Inflammatory macrophage treated with lipopolysaccharide for 4 hours (primary cell): ENCODE measurements at places on chromosomes 4 and X.

DNA sequence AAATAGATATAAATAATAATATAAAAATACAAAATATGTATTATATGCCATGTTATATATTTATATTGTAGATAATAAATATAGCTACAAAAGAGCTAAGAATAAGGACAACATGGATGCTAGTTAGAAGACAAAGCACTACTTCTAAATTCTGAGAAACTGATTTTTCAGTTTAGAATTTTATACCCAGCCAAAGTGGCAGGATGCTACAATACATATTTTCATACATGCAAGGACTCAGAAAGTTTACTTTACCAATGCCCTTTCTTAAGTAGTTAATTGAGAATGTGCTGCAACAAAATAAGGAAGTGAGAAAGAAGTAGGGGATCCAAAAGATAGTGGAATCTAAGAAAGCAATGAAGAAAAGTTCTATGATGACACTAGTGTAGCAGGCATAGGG, 64.5 kb downstream of the PDE5A start:
- no peak for DNase-seq

GRCh38 chr4:129231945-129232588, 136.1 kb downstream of the C4orf33 start:
- no peak for DNase-seq

GRCh38 chrX:101057093-101057714, 5.3 kb upstream of the TRMT2B start:
- DNase-seq = peak; percentile 32

GRCh38 chr4:186943411-186943810, 219.8 kb upstream of the FAT1 start:
- no peak for DNase-seq
